Smooth muscle cell of the pulmonary artery (primary cell): ENCODE measurements at places on chromosomes 5 and 9. TPM values are rescaled to one million over a fixed set of nuclear protein-coding genes. Genes with fewer than 3 reads are reported as not detected.

Gene UNC5A
- total RNA-seq = under 0.01 TPM in 1 of 2 replicates, not detected in the other

Gene IFNA21
- total RNA-seq = not detected in 2 replicates

Gene OLFML2A
- 1.3 and 1.6 TPM in 2 replicates for total RNA-seq

Gene TPD52L3
- not detected in 2 replicates for total RNA-seq

Gene CDO1
- 10.9 and 12.5 TPM in 2 replicates for total RNA-seq

Gene GABRG2
- total RNA-seq = not detected in 2 replicates
